Eye (tissue), 1 donor: ENCODE measurements at places on chromosomes 5 and 9.
A peak's percentile ranks its signal among the peaks of the same experiment; 100 is the strongest.

GRCh38 chr9:90421786-90422185, 220.8 kb downstream of the DIRAS2 start:
- DNase-seq: no peak

DNA sequence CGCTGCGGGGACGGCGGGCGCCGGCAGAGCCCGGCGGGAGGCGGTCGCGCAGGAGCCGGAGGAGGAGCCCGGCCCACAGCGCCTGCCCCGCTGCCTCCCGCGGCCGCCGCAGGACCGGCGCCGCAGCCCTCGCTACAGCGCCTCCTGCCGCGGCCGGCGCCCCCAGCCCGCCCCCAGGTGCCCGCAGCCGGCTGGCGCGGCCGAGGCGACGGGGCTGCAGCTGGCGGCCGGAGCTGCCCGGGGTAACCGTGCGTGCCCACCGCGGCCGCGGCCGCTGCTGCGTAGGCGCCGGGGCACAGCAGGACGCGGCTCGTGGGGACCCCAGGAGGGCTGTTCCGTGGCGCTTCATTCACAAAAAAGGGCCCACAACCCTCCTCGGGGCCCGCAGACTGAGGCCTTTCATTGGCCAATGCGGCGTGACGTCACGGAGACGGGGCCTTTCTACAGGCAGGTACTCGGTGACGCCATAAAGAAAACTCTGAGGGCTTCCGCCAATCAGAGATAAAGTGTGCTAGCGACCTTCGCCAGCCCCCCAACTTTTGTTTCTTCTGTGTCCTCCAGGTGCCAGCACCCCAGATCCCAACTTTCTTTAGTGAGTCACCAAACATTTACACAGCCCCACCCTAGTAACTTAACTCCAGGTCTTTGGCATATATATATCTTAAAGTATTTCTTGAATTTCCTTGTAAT, at the start of gene CDC14B:
CDC14B (minus strand) TSS at position 353 of the 690 bp plus-strand sequence. CDS start 465 bp downstream, outside the sequence.
- DNase-seq: peak; percentile 96

- no peak for DNase-seq
Observed at GRCh38 chr9:2338777-2339365, 282.7 kb upstream of the VLDLR start.

- no peak for DNase-seq
Observed at GRCh38 chr5:8185852-8186251, 316.9 kb downstream of the MTRR start.

DNA sequence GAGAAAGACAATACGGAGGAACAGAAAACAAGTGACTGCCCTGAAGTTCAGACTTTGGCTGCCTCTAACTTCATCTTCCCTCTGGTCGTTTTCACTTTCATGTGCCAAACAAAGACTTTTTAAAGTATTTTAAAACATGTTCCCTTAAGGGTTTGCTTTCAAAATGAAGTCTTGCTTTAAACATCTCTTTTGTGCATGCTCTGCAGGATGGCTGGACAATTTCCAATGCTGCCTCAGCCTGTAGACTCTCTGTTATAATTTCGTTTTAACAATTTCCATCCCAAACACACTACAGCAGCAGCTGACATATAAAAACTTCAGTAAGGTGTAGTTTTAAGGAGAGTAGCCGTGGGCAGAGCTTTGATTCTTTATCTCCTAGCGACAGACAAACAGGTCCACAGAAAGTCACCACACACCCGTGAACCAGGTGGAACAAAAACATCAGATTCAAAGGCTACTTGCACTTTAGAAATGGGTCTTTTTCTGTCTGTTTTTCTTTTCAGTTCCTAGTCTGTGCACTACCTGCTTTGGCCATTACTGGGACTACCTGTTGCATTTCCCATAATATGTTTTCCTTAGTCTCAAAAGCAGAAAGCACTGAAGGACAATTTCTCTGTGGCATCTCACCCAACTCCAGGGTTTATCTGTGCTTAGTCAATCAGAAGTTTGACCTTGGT, 308.9 kb downstream of the DTWD2 start:
- DNase-seq: peak; percentile 47

DNA sequence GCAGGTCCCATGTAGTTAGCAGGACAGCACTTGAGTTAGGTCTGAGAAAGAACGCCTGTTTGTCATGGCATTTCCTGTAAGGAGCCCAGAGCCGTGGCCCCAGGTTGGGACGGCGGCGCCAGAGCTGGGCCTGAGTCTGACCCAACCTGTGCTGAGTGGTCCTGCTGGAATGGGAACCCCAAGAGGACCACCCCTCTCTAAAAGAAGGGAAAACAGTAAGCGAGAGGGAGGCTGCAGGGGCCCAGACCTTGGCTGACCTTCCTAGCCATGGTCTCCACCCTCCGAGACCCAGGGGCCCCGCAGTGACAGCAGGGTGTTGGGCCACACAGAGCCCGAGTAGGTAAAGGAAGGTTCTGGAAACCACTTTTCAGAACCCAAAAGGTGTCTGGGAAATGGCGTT, 1.8 kb upstream of the LRRC14B start:
- DNase-seq: no peak

DNA sequence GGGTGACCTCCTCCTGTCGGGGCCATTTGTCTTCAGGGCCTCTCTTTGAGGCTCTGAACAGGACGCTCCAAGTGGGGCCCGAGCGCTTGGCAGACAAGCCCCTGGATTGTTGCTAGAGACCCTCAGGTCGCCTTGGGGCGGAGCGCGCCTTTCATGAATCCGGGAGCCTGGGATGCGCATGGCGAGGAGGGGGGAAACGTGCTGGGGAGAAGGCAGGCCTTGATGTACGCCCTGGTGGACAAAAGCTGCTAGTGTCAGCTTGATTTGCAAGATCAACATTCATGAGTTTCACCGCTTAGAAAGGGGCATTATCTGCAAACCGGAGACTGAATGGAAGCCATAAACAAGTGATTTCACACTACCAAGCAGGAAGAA, 226.3 kb downstream of the SMARCA2 start:
- DNase-seq: peak; percentile 98
